ENCODE measurements at places on chromosomes 13 and 19.
A peak's percentile ranks its signal among the peaks of the same experiment; 100 is the strongest.

GRCh38 chr19:6847828-6848200 is 39.6 kb upstream of the ADGRE1 start:
- DNase-seq, result no peak

DNA sequence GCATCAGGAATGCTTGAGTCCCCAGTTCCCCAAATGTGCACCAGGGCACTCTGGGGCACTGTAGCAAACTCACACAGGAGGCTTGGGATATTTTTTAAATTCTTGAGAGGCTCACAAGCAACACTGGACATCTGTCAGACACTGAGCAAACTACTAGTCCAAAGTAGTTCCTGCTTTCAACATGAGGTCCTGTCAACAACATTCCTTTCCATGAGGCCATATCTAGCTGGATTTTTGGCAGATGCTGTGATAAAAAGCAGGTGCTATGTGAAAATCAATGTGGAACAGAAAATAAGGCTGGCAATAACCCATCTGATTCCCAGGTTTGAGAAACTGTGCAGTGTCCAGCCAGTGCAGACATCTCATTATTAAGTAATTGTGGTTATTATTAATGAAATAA is 50.5 kb downstream of the STARD13 start:
- no peak for DNase-seq

DNA sequence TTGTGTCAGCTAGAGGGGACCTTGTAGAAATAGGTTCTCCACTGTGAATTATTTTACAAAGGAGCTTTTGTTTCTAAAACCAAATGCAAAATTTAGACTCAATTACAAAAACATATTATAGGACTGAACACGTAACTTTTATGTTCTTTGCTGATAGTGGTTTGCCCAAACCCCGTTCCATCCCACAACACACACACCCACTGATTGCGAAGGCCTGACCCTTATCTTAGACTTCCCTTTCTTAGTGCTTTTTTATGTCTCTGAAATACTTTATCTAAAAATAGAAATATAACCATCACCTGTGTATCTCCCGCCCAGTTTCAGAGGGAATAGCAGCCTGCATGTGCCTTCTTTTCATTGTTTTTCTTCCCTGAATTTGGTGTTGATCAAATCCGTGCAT is 13.0 kb downstream of the CCNA1 start:
- no peak for DNase-seq

DNA sequence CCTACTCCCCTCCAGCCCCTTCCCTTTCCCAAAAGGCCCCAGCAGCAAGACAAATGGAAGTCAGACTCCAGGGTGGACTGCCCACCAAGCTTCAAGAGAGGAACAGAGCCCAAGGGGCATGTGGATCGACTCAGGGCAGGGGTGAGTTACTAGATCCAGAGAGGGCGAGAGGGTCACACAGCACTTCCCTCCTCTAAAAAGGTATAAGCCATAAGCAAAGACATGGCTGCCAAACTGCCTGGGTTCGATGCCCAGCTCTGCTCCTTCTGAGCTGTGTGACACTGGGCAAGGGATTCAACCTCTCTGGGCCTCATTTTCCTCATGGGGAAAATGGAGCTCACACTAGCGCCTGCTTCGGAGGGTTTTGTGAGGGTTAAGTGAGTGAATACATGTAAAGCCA is 3.8 kb downstream of the PPP1R14A start:
- DNase-seq, result no peak

DNA sequence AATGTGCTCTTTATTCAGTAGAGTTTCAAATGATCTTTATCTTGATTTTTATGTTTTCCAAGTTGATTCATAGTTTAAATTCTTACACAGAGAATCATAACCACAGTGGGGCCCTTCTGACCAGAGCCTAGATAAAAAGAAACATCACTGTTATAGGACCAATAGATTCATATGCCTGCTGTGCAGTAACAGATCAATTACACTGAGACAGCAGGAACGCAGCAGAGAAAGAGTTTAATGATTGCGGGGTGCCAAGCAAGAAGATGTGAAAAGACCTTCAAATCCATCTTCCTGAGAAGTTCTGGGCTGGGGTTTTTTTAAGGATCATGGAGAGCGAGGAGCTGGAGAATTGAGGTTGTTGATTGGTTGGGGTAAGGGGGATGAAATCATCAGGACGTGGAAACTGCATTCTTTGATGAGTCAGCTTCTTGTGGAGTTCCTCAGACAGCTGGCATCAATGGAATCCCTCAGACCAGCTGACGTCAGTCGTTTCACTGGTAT is 346.6 kb downstream of the TBC1D4 start:
- no peak for DNase-seq

GRCh38 chr19:17135001-17135853 is 59.6 kb downstream of the MYO9B start:
- DNase-seq, result no peak

DNA sequence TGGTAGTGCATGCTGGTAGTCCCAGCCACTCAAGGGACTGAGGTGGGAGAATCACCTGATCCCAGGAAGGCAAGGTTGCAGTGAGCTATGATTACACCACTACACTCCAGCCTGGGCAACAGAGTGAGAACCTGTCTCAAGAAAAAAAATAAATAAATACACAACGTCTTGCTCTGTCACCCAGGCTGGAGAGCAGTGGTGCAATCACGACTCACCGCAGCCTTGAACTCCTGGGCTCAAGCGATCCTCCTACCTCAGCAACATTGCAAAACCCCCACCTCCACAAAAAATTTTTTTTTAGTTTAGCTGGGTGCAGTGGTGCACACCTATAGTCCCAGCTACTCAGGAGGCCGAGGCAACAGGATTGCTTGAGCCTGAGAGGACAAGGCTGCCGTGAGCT is 8.8 kb downstream of the TPM4 start:
- DNase-seq, result no peak

GRCh38 chr19:45306518-45307027 is 16.1 kb downstream of the CKM start:
- peak; percentile 95 for DNase-seq
